ENCODE measurements at places on chromosomes 4 and X.

DNA sequence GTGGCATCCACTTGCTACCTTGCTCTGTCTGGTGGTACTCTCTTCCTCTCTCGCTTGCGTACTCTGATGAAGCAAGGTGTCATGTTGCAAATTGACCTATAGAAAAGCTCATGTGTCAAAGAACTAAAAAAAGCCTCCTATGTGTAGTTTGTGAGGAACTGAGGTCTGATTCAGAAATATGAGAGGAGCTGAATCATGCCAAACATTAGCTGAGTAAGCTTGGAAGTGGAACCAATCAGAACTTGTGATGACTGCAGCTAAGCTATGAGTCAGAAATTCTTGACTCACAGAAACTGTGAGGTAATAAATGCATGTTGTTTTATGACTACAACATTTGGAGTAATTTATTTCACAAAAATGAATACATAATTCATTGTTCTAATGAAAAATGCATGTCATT lies 2138.8 kb downstream of the PCDH7 start:
- no peak for DNase-seq

GRCh38 chr4:78691334-78691754 lies 84.8 kb upstream of the BMP2K start:
- DNase-seq, result no peak

- DNase-seq, result peak; percentile 72
Observed at GRCh38 chrX:17374619-17375366, at the start of gene NHS. NHS (plus strand) TSS chrX:17375200; CDS start chrX:17375758, 558 bp downstream.

- DNase-seq, result no peak
Observed at GRCh38 chr4:53686521-53686920, 95.2 kb upstream of the LNX1 start.

DNA sequence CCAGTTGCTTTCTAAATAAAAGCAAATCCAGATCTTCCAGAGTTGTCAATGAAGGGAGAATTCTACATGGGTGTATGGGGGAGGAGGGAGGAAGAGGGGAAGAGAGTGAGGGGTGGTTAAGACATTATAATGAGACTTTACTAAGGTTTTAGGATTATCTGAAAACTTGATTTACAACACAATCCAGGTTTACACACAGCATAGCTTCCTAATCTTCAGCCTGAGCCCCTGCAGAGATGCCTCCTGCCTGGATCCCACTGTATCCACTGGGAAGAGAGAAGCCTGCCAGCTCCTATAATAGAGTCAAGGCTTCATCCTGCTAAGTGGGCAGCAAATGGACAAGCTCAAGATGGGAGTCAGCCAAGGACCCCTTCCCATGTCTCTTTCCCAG lies 85.6 kb upstream of the KIT start:
- DNase-seq, result no peak

DNA sequence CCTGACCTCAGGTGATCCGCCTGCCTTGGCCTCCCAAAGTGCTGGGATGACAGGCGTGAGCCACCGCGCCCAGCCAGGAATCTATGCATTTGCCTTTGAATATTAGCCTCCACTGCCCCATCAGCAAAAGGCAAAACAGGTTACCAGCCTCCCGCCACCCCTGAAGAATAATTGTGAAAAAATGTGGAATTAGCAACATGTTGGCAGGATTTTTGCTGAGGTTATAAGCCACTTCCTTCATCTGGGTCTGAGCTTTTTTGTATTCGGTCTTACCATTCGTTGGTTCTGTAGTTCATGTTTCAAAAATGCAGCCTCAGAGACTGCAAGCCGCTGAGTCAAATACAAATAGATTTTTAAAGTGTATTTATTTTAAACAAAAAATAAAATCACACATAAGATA lies 44.2 kb upstream of the SHOX start:
- no peak for DNase-seq
